ENCODE measurements at places on chromosomes 5 and 9. TPM values are rescaled to one million over a fixed set of nuclear protein-coding genes. Genes with fewer than 3 reads are reported as not detected.

Gene DAB2
- 6.9 TPM for total RNA-seq

Gene PCDHB6
- total RNA-seq, result 1.1 TPM

Gene OTULIN
- total RNA-seq, result 22.3 TPM

Gene STOML2
- 272 TPM for total RNA-seq

Gene STK32A
- total RNA-seq, result 0.24 TPM

Gene SHISAL2B
- total RNA-seq, result not detected

Gene ECM2
- total RNA-seq, result 0.17 TPM

Gene PCDH1
- total RNA-seq, result 3.4 TPM

Gene NEURL1B
- 8.5 TPM for total RNA-seq

Gene HAVCR1
- total RNA-seq, result 50.1 TPM

Gene GPR150
- 0.16 TPM for total RNA-seq
